ENCODE measurements at places on chromosomes 2 and 18.
A peak's percentile ranks its signal among the peaks of the same experiment; 100 is the strongest.

DNA sequence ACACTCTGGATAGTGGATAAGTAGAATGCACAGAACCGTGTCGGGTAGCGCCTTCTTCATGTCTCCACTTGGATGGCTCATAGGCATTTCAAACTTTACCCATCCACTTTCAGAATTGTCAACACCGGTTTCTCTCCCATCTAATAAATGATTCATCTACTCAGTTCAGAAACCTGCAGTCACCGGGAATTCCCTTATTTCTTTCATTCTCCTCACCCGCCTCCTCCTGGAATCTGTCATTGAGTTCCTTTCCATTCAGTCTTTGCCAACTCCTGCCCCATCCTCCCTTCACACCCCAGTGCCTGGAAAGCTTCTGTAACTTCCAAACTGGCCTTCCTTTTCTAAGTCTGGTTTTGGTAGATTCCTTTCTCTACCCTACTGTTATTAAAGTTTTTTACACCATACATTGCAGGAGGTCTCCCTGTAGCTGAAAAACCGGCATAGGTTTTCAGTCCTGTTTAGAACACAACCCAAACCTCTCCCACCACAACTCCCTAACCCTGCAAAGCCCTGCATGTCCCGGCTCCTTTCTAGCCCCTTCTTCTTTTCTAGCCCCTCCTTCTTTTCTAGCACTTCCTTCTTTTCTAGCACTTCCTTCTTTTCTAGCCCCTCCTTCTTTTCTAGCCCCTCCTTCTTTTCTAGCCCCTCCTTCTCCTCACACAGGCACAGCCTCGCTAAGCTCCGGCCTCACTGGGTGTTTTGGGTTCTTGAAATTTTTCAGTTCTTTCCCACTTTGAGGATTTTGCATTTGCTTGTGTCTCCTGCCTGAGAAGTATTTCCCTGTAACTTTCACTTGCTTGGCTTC, 133.9 kb upstream of the KLHL14 start:
- no peak for DNase-seq

DNA sequence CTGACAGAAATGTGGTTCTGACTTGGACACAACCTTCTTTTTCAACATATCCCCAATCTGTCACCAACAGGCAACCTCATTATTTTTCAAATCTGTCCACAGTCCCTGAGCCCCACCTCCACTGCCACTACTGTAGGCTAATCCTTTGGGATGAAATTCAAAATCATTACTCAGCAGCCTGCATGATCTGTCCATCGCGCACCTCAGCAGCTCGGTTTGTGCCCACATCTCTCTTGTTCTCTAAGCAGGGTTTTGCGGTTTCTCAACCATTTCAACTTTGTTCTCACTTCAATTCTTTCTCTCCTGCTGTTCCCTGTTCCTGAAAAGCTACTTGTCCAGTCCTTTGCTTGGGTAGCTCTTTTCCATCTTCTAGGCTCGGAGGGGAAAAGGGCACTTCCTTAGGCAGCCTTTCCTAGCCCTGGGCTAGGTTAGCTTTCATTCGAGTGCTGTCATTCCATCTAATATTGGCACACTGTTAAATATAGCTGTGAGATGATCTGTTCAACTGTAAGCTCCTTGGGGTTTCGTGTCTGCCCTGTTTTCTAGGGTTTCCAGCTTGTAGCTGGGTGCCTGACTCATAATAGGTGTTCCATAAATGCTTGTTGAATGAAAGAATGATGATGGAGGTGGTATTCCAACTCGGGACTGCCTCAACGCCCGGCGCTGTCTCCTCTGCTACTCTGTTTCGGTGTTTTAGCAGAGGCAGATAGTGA, 653 bp upstream of the ANKAR start:
- no peak for DNase-seq

- DNase-seq, result no peak
These were observed 500.7 kb downstream of the RIT2 start for GRCh38 chr18:42614619-42615293.

DNA sequence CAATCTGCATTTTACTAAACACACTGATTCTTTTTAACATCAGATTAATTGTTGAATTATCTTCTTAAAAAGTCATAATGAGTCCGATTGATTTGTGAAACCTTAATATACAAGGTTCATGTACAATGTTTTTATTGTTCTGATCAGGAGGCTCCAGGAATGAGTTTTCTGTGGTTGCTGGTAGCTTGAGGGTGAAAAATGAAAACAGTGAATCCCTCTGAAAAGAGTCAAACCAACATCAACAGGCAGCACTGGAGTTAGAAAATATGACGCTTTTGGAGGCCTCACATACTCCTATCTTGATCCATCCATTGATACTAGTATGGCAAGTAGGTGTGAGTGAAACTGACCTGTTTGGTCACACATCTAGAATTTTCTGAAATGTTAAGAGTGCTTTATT, 216.3 kb upstream of the ETAA1 start:
- DNase-seq, result no peak

GRCh38 chr2:28030600-28030999, 140.1 kb downstream of the BABAM2 start:
- DNase-seq, result no peak

- DNase-seq, result no peak
These were observed 122.6 kb upstream of the STK17B start for GRCh38 chr2:196293751-196294515.

GRCh38 chr2:191321861-191322662, 76.9 kb downstream of the MYO1B start:
- DNase-seq, result no peak

GRCh38 chr2:110788976-110789375, 56.6 kb downstream of the ACOXL start:
- DNase-seq, result no peak

DNA sequence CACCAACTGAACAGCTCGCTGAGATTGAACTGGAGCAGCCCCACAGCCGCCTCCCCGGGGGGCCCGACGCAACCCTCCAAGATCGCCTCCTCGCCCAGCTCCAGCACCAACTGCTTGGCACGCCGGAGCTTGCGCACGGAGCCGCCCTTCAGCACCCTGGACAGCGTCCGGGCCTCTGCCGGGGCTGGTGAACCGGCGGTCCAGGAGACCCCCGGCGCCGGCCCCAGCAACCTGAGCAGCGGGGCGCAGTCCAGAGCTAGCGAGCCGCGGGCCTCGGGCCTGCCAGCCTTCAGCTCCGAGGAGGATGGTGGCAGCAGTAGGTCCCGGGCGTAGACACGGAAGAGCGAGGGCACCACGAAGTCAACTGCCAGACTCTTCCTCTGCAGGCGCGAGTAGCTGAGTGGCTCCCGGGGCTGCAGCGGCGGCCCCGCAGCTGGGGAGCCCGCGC, 1.2 kb downstream of the ALK start:
- DNase-seq, result no peak

DNA sequence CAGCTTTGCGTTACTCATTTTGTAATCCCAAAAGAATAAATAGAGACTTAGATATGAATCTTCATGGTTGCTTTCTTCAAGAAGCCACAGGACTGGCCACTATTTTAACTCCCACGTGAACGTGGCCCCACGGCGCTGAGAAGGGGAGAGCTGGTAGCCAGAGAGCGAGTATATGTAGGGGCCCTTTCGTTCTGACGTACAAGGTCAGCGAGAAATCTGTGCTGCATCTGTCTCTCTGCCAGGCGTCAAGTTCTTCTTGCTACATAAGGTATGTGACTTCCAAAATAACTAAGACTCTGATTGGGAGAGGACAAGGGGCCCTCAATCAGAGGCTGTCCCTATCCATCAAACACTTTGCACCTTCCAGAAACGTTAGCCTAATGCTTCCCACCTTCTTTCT, 149.2 kb downstream of the PLEKHA3 start:
- no peak for DNase-seq

DNA sequence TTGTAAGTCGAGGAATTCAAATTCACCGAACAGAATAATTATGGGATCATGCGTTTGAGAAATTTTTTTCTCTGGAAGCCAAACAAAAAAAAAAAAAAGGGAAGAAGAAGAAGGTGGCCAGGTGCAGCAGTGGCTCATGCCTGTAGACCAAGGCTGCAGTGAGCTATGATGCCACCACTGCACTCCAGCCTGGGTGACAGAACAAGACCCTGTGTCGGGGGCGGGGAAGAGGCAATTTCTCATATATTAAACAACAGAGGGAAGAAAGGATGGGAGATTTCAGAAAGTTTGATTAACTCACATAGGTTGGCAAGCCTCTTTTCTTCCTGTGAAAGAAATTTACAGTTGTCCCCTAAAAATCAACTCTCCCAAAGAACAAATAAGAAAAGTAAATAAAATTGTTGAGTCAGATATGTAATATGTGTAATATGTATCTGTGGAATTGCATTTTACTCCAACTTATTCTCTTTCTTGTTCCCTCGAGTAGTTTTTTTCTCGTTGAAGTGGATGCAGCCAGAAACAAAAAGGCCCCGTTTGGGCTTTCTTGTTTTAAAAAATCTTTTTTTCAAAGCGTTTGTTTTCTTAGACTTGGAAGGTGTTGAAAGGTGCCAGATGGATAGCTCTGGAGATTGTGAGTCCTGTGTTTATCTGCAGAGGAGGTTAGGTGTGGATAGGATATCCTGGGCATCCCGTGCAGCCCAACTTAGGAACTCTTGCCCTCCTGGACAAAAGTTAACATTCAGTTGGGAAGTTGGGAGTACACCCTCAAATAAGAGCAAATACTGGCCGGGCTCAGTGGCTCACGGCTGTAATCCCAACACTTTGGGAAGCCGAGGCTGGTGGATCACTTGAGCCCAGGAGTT, 25.4 kb upstream of the FMNL2 start:
- DNase-seq, result no peak

GRCh38 chr18:6414723-6415417, at the start of gene L3MBTL4:
TSS of gene L3MBTL4 (minus strand) at chr18:6414911. CDS start at chr18:6311625, 103,286 bp downstream.
- DNase-seq, result no peak

- no peak for DNase-seq
These were observed at the start of gene SCN1A for GRCh38 chr2:166127217-166128155. TSS of gene SCN1A (minus strand) at chr2:166128020. CDS start at chr2:166073621, 54,399 bp downstream.

- no peak for DNase-seq
These were observed 97.7 kb downstream of the DYSF start for GRCh38 chr2:71550801-71551630.

- no peak for DNase-seq
These were observed 18.9 kb upstream of the DPP4 start for GRCh38 chr2:162092658-162093556.

DNA sequence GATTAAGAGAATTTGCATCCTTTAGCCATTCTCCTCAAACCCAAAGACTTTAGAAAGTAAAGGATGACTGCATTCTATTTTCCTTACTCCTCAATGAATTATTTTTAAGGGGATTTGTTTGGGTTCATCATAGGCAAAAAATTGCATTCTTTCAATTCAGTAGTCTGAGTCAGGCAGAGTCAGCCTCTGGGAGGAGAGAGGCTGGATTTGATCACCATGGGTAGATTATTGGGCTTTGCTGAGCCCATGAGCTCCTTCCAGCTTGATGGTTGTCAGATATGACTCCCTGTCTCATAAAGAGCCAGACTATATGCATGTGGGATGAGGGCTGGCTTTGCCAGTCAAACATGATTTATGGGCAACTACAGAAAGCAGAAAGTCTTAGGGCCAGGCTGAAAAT, 101.2 kb downstream of the KCNS3 start:
- no peak for DNase-seq

- DNase-seq, result peak; percentile 19
These were observed 916 bp downstream of the TNFRSF11A start for GRCh38 chr18:62325806-62326645.

DNA sequence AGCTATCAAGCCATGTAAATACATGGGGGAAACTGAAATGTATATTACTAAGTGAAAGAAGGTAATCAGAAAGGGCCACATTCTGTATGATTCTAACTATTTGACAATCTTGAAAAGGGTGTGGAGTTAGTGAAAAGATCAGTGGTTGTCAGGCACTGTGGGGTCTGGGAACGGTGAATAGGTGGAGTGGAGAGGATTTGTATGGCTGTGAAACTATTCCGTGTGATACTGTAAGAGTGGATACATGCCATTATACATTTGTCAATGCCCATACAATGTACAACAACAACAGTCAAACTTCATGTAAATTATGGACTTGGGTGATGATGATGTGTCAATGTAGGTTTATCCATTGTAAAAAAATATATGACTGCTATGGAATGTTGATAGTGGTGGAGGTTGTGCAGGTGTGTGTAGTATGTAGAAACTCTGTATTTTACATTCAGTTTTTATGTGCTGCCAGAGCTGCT, 1116.2 kb downstream of the SUCLG1 start:
- no peak for DNase-seq

DNA sequence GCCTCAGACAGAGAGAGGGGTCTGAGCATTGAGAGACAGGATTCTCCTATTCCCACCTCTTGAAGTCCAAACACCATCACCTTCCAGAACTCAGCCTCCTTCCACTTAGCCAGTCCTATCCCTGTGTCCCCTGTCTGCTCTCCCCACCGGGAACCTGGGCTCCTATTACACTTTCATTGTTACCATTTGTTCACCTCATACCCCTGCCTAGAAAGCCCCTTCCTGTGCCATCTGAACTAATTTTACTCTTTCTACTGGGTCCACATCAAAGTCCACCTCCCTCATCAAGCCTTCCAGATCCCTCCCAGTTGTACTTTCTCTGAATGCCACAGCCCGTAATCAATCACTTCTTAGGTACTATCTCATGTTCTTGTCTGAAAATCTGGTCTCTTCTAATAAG, 220.6 kb downstream of the ZBTB7C start:
- no peak for DNase-seq

Data from stimulated activated CD4-positive, alpha-beta T cell treated with anti-CD3 and anti-CD28 coated beads, TNF-alpha, amount 100 ng/mL, for 1 hour (primary cell).